ENCODE measurements at places on chromosomes 3 and 15.
A peak's percentile ranks its signal among the peaks of the same experiment; 100 is the strongest.

DNA sequence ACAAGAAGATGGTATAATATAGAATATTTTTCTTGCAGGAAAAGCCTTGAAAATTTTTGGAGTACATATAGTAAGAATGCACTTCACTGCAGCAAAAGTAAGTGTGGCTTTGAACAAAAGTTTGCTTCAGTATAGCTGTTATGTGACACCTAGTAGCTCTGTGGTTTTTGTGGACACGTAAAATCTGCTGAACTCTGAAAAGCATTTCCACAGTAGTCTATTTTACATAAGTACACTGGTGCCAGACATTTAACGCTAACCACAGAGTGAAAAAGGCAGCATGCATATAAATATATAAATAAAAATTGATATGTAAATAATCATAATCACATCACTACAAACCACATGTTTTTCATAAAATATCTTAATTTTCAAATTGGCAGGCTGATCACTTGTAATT lies 39.8 kb downstream of the CGGBP1 start:
- no peak for DNase-seq

GRCh38 chr15:66578286-66578875 lies 12.6 kb upstream of the LCTL start:
- DNase-seq: peak; percentile 77

DNA sequence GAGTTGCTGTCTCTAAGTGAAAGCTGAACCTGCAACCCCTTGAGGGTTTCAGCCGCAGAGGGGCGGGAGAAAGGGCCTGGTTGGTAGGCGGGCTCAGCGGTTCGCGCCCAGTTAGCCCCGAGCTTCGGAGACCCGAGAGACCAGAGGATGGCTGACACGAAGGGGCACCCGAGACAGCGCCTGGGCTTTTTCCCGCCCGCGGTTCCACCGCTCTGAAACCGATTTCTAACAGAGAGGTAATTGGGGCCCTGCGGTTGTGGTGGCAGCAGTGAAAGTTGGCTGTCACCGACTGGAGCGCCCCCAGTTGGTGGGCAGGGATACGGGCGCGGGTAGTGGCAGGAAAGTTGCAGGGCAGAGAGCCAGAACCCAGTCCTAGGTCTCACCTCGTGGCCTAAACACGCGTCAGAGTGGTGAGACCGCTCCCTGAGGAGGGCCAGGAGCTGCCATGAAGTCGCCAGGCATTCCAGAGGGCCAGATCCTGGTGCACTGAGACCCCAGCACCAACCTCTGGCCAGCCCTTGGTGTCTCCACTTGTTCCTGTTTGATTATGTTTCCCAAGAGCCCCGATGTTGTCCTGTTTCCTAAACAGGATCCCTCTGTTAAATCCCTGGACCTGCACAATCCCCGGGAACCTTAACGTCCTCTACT lies 625 bp upstream of the ELL3 start:
- DNase-seq: peak; percentile 68

DNA sequence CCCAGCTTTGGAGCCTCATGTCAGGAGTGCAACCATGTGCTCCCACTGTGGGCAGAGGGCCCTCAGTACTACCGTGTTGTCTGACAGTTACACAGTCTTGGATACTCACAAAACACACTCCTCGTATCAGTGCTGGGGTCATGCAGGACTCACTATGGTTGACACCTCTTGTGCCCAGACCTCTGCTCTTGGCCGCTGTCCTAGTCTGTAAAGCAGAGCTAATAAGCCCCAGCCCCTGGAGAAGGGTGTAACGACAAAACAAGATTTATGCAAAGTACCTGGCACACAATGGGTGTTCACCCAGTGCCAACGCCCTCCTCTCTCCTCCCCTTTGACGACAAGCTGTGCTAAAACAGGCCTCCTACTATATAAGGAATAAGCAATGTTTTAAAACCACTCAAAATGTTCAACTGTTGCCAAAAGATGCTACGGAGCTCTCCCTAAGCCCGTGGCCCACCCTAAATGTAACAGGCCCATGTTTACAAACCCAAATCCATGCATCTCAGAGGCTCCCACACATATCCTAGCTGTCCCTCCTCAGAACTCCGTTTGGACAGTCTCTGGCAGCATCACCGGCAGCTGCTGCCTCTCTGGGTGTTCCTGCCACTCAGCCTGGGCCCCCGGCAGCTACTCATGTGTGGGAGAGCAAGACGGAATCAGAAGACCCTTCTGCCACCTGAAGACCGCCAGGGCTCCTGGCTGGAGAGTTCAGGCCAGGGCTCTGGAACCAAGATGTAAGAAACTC lies 65.8 kb downstream of the MRPL46 start:
- no peak for DNase-seq

GRCh38 chr15:25534293-25534692 lies 95.5 kb upstream of the UBE3A start:
- DNase-seq: no peak

- DNase-seq: no peak
Measured at GRCh38 chr15:92840149-92840548, 60.0 kb upstream of the CHD2 start.

GRCh38 chr3:10594915-10595314 lies 89.5 kb upstream of the ATP2B2 start:
- DNase-seq: peak; percentile 47

GRCh38 chr15:25675396-25675795 lies 187.7 kb downstream of the ATP10A start:
- DNase-seq: no peak

GRCh38 chr3:180184816-180185215 lies 148.1 kb upstream of the PEX5L start:
- peak; percentile 13 for DNase-seq

DNA sequence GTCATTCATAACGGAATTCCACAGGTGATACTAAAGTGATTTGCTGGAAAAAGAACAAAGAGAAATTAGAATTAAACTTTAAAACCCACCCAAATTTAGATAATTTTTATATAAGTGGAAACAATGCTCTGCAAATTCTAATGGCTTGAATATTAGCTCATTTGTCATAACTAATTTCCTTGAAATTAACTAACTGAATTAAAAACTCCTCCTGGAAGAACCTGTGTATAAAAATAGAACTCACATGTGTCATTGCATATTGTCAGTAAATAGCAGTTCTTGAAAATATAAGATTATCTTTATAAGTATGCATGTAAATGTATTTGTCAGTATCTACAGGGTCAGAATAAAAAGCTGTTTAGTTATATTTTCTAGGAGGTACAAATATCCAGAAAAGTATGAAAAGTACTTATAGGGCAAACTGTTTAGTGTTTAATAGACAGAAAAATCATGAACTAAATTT lies 16.3 kb downstream of the ZIC1 start:
- no peak for DNase-seq

GRCh38 chr15:84104853-84105252 lies 130.7 kb upstream of the GOLGA6L4 start:
- DNase-seq: no peak

GRCh38 chr3:61562721-61563312 lies 1.4 kb downstream of the PTPRG start:
- DNase-seq: no peak

DNA sequence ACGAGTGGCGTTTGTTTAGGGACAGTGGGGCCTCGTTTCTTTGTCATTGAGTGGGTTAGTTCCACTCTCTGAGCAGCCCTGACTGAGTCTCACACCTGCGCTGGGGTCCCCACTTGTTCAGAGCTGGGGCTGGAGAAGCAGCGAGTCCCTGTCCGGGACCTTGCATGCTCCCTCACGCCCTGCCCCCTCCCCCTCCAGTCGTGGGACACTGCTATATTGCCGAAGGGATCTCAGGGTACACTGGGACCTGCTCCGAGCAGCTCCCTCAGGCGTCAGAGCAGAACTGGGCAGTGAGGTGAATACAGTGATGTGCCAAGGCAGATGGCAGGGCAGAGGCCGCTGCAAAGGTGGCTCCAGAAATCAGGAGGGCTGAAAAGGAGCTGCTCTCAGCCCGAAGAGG lies 59.9 kb upstream of the KLF13 start:
- DNase-seq: no peak

- DNase-seq: no peak
Measured at GRCh38 chr3:81472600-81473362, 288.7 kb downstream of the GBE1 start.

GRCh38 chr3:186108106-186108940 lies 566 bp downstream of the ETV5 start:
- DNase-seq: peak; percentile 19

GRCh38 chr3:184604615-184605290 lies 43.2 kb downstream of the EPHB3 start:
- DNase-seq: peak; percentile 61

- peak; percentile 24 for DNase-seq
Measured at GRCh38 chr3:59107856-59108815, 58.3 kb upstream of the CFAP20DC start.

DNA sequence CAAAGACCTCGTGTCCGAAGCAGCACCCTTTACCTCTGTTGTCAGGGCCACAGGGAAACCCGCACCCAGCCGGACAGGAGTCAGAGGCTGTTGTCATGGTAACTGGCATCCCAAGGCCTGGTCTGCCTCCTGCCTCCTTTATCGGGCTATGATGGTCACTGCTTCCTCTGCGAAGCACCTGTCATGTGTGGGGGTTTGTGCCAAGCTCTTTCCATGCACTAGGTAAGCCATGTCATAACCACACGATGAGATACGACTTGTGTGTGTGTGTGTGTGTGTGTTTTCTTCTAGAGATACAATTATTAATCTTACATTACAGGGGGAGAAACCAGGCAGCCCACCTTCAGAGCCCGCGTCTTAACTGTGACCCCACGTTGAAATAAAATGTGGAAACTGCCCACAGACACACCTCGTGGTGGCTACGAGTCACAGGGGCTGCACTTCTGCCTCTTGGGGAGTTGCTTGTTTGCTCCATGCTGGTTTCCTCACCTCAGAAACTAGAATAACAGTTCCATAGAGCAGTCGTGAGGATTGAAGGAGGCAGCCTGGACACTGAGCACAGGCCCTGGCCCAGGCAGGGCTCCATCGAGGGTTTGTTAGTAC lies 18.0 kb downstream of the ZDHHC19 start:
- peak; percentile 89 for DNase-seq

- DNase-seq: no peak
Measured at GRCh38 chr3:106590216-106590615, 721.4 kb upstream of the CBLB start.

DNA sequence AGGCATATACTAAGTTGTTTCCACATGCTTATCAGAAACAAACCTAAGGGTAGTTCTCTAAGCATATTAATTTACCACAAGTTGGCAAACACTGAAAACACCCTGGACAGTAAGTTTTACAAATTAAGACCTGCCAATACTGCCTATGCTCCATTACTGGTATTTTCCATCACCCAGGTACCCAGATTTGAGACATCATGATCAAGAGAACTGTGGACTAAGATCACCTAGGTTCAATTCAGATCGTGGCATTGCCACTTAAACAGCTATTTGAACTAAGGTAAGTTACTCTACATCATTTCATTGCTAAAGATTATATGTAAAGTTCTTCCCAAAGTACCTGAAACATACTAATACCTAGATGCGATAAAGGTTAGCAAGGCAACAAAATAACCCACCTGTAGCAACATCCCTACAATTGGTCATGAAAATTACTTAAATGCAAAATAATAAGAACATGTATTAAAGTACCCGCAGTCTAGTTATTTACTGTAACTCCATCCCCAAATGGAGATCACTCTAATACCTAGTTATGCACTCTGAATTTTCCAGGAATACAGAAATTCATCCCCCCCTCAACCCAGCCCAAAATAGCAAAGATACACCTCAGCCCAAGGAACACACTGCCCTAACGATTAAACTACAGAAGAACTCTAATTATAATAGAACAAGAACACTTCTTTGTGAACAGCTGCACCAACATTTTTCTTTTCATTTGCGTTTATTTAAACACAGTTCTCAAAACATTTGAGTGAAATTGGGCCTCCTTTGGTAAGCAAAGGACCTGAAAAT lies 21.6 kb downstream of the TRA2B start:
- no peak for DNase-seq

- no peak for DNase-seq
Measured at GRCh38 chr3:195698325-195698646, 22.5 kb upstream of the MUC20 start.

DNA sequence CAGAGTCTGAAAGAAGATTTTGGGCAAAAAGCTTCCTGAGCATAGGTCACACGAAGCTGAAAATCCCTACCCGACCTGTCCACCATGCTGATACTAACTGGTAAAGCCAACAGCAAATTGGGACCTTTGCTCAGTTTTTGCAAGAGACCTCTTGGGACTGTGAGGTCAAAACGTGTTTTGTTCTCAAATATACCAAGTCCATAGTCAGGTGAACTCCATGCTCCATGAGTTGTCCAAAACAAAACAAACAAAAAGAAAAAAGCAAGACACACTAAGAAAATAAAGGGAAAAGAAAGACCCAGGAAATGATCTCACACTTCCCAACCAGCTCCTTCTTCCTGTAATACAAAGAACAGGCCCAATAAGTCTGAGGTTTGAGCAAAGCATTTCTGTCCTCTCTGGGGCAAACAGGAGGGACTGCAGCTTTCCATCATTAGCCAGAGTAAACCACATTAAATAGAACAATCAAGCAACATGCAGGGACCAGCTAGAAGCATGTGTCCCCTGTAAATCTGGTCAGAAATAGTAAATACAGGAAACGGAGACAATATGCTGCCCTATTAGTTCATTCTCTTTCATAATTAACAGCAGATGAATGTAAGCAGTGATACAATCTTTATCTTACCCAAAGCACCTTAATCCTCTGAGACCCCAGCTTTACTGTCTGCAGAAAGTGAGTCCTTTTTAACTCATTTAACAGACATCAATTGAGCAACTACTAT lies 125.0 kb upstream of the LIPC start:
- DNase-seq: no peak

- DNase-seq: peak; percentile 98
Measured at GRCh38 chr3:14947886-14948608, 664 bp downstream of the NR2C2 start.

DNA sequence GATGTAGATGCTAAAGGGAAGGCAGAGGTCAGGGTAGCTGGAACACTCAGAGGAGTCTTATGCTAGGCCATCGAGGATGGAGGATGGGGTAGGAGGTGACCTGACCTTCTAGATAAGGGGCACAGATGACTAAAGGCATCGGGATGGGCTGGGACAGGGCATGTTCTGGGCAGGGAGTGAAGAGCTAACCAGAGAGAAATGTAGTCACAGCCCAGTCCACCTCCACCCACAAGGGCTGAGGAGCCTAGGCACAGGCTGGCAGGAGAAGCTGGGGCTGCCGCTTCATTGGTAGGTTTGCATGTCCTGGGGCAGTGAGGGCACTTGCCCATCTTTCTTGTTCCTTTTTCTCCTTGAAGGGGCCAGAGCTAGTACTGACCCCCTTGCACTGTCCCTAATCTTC lies 12.6 kb downstream of the CLK3 start:
- DNase-seq: no peak
